ENCODE measurements at places on chromosomes 1 and 21. TPM values are rescaled to one million over a fixed set of nuclear protein-coding genes. Genes with fewer than 3 reads are reported as not detected.

DNA sequence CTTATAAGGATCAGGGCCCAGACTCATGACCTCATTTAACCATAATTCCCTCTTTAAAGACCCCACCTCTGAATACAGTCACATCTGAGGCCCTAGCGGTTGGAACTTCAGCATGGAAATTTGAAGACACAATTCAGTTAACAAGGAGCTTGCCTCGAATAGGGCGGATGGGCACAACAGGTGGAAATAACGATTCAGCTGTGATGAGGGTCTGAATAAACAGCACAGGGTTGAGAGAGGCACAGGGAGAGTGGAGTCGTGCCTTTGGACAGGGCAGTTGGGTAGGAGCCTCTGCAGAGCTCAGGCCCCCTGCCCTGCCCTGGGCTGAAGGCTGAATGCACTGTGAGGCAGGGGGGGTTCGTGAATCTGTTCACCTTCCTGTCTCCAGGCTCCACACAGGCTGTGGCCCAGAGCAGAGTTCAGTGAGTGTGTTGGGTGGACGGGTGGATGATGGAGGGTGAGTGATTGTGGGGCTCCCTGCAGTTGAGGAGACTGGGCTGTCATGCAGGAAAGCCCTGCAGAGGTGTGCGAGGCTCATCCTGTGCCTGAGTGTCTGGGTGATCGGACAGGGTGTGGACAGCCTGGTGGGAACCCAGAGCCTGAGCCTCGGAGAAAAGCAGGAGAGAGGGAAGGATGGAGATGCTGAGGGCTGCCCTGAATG is 243.1 kb downstream of the FOXD2 start:
- peak; percentile 72 for DNase-seq

DNA sequence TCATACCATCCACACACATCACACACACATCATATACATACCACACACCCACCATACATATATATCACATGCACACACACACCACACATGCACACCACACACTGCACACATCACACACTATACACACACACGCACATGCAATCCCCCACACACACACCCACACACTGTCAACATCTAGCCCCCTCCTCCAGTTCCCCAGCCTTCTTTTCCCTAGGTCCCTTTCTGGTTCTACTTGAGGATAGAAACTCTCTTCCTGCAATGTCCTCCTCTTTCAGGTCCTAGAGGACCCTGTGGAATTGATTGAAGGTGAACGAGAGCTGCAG is 4.3 kb downstream of the CASQ1 start:
- no peak for DNase-seq

- no peak for DNase-seq
These were observed 193.5 kb downstream of the PDE4B start for GRCh38 chr1:65986146-65986545.

GRCh38 chr1:181905944-181906597 is 155.4 kb downstream of the ZNF648 start:
- no peak for DNase-seq

GRCh38 chr1:245956225-245956624 is 550.9 kb downstream of the SMYD3 start:
- no peak for DNase-seq

GRCh38 chr1:26521669-26522030 is 7.9 kb upstream of the RPS6KA1 start:
- DNase-seq, result no peak

DNA sequence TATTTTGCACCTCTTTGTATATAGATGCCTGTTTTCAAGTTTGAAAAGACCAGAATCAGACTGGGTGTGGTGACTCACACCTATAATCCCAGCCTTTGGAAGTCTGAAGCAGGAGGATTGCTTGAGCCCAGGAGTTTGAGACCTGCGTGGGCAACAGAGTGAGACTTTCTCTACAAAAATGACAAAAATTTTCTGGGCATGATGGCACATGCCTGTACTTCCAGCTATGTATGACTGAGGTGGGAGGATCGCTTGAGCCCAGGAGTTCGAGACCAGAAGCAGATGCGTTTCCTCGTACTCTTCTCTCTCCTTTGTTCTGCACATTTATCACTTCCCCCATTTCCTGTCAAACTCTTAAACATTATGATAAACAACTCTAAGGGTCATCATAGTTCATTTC is 310.0 kb upstream of the SNX7 start:
- DNase-seq, result no peak

DNA sequence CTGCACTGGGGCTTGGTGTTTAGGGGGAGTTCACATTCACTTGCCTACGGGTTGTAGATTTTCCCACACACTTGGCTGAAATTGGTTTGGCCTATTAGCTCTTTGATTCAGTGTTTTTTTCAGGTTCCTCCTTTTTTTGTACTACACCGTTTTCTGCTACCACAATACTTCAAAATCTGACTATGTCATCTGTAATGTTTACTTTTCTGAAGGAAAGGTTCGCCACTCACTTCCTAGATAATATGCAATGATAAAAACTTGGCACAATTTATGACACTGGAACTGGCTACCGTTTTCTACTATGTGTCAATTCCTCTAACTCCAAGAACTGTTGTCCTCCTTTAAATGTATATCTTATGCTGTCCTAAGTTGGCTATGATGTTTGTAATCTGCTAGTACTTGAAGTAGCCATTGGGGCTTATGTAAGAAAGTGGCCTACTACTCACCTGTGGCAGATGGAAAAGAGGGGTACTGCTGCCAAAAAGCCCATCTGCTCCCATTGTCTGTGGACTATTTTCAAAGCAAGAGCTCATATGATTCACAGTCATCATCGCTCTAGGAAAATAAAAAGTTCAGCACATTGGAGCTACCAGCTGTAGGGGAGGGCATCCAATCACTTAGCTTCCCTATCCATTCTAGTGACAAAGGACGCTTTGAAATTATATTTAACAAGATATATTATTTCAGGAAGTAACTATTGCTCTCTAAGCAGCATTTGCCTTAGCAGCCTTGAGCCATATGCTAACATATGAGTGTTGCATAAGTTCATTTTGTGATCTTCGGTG is 42.4 kb upstream of the BACH1 start:
- DNase-seq, result no peak

GRCh38 chr1:83547901-83548300 is 451.0 kb downstream of the TTLL7 start:
- DNase-seq, result no peak

- no peak for DNase-seq
These were observed 5.1 kb upstream of the SSR2 start for GRCh38 chr1:156025876-156026275.

DNA sequence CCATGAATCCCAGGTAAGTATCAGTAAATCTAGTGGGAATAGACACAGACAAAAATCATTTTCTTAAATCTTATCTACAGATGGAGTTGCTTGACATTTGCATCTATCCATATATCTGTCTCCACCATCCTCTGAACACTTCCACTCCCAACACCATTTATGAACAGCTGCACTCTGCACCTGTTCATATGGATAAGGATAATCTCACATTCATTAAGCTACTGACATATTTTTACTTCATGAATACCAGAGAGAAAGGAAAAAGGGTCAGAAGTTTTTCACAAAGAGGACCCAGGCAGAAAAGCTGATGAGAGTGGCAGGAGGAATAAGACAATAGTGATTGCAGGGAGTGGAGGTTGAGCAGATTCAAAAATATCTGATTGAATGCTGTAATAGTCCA is 222.6 kb downstream of the DNAH14 start:
- no peak for DNase-seq

GRCh38 chr21:15255763-15256162 is 191.0 kb upstream of the NRIP1 start:
- DNase-seq, result no peak

DNA sequence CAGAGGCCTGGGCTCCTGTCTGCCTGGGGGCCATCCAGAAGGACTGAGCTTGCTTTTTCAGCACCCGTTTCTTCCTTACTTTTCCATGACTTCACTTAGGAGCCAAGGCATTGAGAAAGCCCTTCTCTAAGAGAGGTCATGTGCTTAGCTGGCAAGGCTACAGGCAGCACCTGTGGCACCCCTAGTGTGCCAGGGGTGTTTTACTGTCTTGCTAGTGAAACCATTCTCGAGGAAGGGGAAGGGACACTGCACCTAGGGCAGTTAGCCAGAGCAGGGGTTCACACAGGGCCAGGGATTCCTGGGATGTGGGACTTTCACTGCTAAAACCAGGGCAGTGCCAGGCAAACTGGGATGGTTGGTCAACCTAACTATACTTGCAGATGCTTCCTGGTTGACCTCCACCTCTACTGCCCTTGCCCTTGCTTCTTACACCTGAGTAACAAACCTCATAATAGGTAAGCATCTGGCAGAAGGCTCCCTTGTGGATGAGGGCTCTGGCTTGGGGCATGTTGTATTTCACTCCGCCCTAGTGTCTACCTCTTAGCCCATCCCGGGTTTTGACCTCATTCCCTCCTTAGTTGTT is 69.2 kb downstream of the NOS1AP start:
- DNase-seq, result no peak

DNA sequence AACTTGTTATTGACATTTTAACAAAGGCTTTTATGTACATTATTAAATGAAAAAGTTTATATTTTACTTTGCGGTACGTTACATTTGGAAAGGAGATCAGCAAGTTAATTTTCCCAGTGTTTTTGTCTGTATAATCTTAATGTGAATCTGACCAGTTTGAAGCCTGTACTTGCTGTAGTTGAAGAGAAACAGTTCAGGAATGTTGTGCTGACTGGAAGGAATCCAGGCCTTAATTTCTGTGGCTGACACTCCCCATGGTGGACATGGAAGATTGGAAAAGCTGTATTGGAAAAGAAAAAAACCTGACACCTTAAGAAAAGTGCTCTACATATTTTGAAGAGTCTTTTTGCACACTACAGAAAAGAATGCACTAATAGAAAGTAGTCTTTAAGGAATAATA is 15.5 kb downstream of the LEPR start:
- DNase-seq, result no peak

- no peak for DNase-seq
These were observed 4.2 kb upstream of the GUCA2A start for GRCh38 chr1:42168763-42169162.

Gene KIRREL1
- 34.9 TPM for total RNA-seq

Gene AMY1C
- not detected for total RNA-seq

Gene KLHDC7A
- not detected for total RNA-seq

Gene PEX10
- total RNA-seq, result 15.2 TPM

Gene NFASC
- total RNA-seq, result 23.3 TPM

All from vagina (tissue), 2 donors.